ENCODE measurements at places on chromosomes 11 and 22. TPM values are rescaled to one million over a fixed set of nuclear protein-coding genes. Genes with fewer than 3 reads are reported as not detected.

DNA sequence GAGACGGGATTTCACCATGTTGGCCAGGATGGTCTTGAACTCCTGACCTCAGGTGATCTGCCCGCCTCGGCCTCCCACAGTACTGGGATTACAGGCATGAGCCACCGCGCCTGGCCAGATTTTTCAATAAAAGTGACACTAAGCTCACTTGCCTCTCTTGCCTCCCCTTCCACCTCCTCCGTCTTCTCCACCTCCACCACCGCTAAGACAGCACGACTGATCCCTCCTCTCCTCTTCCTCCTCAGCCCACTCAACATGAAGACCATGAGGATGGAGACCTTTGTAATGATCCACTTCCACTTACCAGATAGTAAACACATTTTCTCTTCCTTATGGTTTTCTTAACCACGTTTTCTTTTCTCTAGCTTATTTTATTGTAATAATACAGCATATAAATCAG lies 14.2 kb downstream of the CERK start:
- no peaks in the 10 kb centered on the region for H3K4me1 ChIP-seq
- no peak for DNase-seq
- no peak overlapping the region for H3K27ac ChIP-seq
- no peak overlapping the region for H3K4me3 ChIP-seq
- H3K36me3 ChIP-seq, result peaks cover 22% of the 10 kb centered on the region

- no peak overlapping the region for H3K27ac ChIP-seq
- no peak overlapping the region for H3K4me3 ChIP-seq
- peaks cover 7% of the 10 kb centered on the region for H3K27me3 ChIP-seq
- H3K4me1 ChIP-seq, result peaks cover 3% of the 10 kb centered on the region
- no peak for DNase-seq
- H3K36me3 ChIP-seq, result no peaks in the 10 kb centered on the region
Measured at GRCh38 chr11:78019808-78020207, 3.3 kb downstream of the KCTD14 start.

APOL5 gene
- not detected for total RNA-seq

BTBD18 gene
- not detected for total RNA-seq

DNA sequence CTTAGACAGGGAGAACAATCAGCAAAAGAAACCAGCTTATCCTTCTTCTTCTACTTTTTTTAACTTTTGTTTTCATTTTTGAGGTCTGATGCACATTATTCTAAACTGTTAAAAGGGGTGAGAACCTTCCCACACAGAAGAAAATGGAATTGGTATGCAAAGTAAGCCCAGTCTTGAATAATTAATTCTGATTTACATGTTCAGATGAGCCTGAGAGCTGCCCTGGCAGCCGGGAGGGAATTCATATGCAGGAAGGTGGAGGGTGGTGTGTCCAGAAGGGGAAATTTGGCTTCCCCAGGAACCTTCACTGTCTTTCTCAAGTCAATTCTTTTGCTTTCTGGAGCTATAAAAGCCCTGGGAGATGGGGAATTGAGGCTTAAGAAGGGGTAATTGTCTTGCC lies 181.0 kb downstream of the INSC start:
- no peak for DNase-seq
- no peaks in the 10 kb centered on the region for H3K36me3 ChIP-seq
- no peak overlapping the region for H3K27ac ChIP-seq
- no peaks in the 10 kb centered on the region for H3K27me3 ChIP-seq
- no peak overlapping the region for H3K4me3 ChIP-seq

DNA sequence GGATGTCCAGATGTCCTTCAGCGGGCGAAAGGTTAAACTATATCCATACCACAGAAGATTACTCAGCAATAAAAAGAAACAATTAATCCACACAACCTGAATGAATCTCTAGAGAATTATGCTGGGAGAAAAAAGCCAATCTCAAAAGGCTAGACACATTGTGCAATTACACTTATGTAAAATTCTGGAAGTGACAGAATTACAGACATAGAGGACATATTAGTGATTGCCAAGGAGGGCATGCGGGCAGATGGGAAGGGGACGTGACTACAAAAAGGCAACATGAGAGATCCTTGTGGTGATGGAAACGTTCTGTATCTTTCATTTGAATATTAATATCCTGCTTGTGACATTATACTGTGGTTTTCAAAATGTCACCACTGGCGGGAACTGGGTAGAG lies 103.5 kb upstream of the BMAL1 start:
- no peak for DNase-seq
- no peaks in the 10 kb centered on the region for H3K27me3 ChIP-seq
- no peak overlapping the region for H3K4me3 ChIP-seq
- no peaks in the 10 kb centered on the region for H3K36me3 ChIP-seq

DNA sequence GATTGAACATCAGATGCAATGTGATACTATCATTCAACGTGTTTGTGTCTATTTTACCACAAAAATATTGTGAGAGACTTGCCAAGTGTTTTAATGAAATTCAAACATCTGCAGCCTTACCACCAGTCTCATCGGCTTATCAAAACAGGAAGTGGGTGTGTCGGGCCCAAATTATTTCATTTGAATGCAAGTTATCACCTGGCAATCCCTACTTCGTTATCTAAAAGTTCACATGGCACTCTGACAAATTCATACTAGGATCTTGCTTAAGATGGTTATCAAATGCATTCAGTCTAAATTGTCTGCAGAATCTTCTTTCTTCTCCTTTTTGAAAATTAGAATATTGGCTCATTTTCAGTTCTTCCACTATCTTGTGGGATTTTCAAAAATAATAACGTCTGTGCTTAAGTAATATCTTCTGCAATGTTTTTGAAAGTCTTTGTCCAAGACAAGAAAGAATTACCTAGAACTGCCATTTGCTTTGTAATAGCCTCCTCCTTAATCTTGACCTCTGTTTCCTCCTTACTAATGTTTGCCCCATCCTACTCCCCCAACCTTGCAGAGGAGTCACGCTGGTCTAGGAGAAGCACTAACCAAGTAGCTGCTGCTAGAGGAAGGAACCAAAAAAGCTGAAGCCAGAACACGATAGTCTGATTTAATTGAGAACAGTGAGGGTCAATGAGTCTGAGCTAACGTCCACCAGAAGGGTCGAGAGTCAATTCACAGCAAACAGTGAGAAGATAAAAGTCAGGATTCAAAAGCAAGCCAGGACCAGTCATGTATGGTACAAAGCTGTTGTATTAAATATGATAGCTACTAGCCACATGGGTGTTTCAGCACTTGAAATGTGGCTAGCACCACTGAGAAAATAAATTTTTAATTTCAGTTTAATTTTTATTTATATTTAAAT lies 10.2 kb upstream of the BIRC3 start:
- no peak overlapping the region for H3K4me3 ChIP-seq
- H3K4me1 ChIP-seq, result peaks cover 6% of the 10 kb centered on the region
- no peak overlapping the region for H3K27ac ChIP-seq
- H3K36me3 ChIP-seq, result peaks cover 3% of the 10 kb centered on the region
- H3K27me3 ChIP-seq, result no peaks in the 10 kb centered on the region

DNA sequence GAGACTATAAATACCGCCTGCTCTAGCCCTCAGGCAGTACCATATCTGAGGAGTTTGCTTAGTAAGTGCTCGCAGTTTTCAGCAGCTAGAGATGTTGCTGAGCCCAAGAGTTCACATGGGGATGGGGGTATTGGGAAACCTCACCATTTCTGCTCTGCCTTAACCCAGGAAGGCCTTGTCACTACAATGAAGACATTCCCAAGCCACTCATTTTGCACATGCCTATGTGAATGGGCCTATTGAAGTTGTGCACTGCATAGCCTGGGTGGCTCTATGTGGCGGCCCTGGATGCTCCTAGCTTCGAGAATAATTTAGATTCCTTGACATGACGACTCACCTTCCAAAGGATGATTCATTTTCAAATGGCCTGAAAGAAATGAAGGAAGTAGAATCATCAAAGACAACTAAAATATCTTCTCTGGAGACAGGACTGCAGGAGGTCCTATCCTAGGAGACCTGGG lies 163.4 kb downstream of the ADAMTS15 start:
- no peaks in the 10 kb centered on the region for H3K36me3 ChIP-seq
- DNase-seq, result no peak
- no peak overlapping the region for H3K4me3 ChIP-seq
- H3K4me1 ChIP-seq, result no peaks in the 10 kb centered on the region

- peaks cover 10% of the 10 kb centered on the region for H3K4me1 ChIP-seq
- no peak for DNase-seq
- H3K27me3 ChIP-seq, result peaks cover 6% of the 10 kb centered on the region
- no peaks in the 10 kb centered on the region for H3K36me3 ChIP-seq
- no peak overlapping the region for H3K27ac ChIP-seq
Measured at GRCh38 chr11:2580061-2580421, 119.8 kb downstream of the KCNQ1OT1 start.

- H3K36me3 ChIP-seq, result peaks cover 22% of the 10 kb centered on the region
- H3K27me3 ChIP-seq, result peaks cover 4% of the 10 kb centered on the region
- DNase-seq, result no peak
- H3K4me1 ChIP-seq, result peaks cover 26% of the 10 kb centered on the region
- peak overlapping the region; percentile 99 for H3K27ac ChIP-seq
- peak overlapping the region; percentile 100 for H3K4me3 ChIP-seq
Measured at GRCh38 chr11:57658023-57658361, 430 bp downstream of the CLP1 start.

- DNase-seq, result no peak
- no peaks in the 10 kb centered on the region for H3K36me3 ChIP-seq
- H3K4me3 ChIP-seq, result no peak overlapping the region
- H3K27me3 ChIP-seq, result peaks cover 1% of the 10 kb centered on the region
- H3K4me1 ChIP-seq, result peaks cover 5% of the 10 kb centered on the region
- no peak overlapping the region for H3K27ac ChIP-seq
Measured at GRCh38 chr11:56845121-56845732, 96.7 kb upstream of the OR9G4 start.

All from endothelial cell (in vitro differentiated cells).